Suppressor macrophage treated with lipopolysaccharide for 1 hour (primary cell): ENCODE measurements at places on chromosomes 12 and 14.

DNA sequence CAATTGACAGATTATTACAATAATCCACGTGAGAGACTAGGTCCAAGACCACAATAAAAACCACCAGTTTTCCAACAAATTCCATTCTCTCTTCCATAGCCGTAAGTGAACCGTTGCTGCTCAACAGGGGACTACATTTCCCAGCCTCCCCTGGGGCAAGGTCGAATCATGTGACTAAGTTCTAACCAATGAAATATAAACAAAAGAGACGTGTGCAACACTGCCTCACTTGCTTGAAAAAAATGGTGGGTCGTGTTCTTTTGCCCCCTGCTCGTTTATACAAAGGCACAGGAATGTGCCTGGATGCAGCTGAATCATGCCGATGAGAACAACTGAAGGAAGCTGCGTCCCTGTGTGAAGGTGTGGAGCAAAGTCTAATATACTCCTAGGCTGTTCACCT is 51.1 kb downstream of the HSPB8 start:
- no peak for DNase-seq

GRCh38 chr12:120361506-120362208 is 7.3 kb downstream of the MSI1 start:
- peak; percentile 44 for DNase-seq

DNA sequence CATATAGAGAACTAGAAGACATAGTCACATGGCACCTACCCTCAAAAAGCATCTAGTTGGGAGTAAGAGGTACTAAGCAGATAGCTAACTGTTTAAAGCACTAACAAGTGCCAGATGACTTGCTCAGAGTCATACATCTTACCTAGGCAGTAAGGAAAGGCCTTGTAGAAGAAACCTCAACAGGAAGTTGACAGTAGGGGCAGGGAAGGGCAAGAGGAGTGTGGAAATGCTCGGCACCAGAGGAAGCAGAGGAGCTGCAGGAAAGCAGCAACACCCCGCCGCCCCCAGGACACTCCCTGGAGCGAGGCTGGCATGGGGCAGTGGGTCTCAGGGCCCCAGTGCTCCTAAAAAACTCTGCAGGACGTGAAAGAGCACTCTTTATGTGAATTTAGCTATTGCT is 92.9 kb downstream of the PPP2R5C start:
- DNase-seq, result peak; percentile 63

DNA sequence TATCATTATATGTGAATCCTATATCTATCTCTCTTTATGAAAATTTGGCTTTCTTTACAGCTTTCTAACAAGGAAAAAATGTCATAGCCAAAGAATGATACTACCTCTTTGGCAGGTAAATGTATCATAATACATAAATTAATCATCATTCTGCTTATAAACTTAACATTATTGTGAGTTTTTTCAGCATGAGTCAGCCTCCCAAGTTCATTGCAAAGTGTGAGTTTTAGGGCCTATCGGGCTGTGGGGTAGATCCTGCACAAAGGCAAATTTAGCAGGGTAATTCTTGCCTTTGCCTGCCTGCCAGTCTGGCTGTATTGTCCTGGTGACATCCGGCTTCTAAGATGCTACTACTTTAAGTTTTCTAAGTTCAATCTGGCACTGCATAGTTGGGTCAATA is 412.6 kb downstream of the MDGA2 start:
- no peak for DNase-seq

DNA sequence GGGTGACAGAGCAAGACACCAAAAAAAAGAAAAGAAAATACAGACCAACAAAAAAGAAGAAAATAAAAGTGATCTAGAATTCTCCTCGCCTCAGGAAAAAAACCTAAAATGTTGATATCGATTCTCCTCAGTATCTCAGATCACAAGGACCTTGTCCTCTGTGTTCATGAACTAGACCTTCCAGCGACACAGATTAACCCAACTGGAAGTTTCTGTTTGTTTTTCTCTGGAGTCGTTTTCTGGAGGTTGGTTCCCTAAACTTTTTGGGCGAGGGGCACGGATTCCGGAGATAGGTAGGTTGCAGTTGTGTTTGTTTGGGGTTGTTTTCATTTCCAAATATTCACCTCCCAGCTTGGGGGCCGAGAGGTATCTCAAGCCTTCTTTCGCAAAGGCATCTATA is 559 bp upstream of the RFC5 start:
- no peak for DNase-seq

GRCh38 chr12:117192057-117192456 is 1.8 kb upstream of the FBXO21 start:
- DNase-seq, result no peak

DNA sequence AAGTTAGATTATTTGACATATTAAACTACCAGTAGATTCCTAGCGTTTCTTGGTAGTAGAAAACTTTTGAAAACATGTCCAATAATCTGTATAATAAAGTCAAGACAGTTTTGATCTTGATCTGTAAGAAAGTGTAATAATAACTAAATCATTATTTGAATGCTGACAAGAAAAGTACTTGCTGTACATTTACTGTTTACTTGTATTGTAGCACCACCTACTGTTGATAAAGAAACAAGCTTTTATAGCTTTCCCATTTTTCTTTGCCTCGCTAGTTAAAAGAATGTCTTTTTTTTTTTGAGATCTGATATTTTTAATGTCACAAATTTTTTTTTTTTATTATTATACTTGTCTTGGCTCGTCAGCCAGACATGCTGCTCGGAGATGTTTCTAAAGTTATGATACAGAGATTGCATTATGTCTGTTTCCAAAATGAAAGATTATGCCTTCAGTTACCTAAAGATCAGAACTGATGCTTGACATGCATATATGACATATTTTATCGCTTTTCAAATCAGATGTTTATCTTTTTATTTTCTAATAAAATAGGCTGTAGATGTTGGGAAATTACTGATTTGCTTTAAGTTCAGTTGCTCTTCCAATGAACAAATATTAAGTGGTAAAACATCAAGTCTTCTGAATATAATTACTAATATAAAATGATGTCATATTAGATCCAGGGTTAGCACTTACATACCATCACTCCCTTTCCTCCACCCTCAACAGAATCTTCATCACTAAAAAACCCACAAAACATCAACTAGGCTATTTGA is 140.5 kb downstream of the AKAP6 start:
- DNase-seq, result peak; percentile 62

GRCh38 chr12:124727922-124728321 is 135.7 kb downstream of the SCARB1 start:
- no peak for DNase-seq

DNA sequence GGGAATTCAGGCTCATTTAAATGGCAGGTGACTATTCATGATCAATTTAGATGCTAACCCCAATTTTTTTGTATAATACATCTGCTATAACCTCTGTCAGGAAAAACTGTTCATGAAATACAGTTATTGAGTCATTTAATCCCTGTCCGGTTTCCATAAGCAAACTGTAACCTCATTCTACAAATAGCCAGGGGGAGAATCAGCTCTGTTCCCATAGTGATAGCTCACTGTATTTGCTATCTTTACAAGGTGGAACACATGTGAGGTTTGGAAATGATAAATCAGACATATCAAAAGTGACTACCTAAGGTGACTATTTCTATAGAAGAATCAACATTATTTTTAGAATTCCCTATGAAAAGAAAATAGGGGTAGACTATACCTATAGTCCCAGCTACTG is 38.6 kb upstream of the VPS33A start:
- no peak for DNase-seq

DNA sequence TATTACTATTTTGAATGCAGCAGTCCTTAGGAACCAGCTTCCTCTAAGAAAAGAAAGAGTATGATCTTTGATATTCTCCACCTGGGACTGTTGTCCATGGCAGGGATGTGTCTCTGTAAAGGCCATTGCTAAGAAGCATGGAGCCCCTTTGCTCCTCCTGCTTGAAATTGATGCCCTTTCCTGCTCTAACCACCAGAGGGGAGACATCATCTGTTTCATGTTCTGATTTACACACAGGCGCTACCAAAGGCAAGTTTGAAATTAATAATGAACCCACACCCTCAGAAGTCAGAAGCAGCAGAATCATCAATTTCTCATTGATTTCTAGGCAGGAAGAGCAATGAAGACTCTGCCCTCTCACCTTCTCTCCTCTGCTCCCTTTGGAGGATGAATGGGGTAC is 253.8 kb downstream of the RMST start:
- no peak for DNase-seq

DNA sequence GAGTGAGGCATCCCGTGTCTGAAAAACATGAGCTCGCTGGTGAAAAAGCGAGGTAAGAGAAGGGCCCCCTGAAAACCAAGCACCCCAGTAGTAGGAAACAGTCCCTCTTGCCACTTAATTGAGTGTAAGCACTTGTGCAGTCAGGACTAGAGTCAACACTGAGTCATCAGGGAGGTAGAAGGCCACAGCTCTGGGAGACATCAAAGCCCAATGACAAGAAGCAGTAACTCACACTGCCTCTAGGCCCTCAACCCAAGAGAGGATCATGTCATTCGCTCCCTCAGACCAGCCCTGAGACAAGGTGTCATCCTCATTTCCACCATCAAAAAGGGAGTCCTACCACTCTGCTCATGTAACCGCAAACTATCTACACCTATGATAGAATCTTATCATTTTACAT is 17.8 kb downstream of the POMT2 start:
- peak; percentile 75 for DNase-seq

- DNase-seq, result no peak
Measured at GRCh38 chr12:7114851-7115250, 5.8 kb upstream of the C1RL start.

DNA sequence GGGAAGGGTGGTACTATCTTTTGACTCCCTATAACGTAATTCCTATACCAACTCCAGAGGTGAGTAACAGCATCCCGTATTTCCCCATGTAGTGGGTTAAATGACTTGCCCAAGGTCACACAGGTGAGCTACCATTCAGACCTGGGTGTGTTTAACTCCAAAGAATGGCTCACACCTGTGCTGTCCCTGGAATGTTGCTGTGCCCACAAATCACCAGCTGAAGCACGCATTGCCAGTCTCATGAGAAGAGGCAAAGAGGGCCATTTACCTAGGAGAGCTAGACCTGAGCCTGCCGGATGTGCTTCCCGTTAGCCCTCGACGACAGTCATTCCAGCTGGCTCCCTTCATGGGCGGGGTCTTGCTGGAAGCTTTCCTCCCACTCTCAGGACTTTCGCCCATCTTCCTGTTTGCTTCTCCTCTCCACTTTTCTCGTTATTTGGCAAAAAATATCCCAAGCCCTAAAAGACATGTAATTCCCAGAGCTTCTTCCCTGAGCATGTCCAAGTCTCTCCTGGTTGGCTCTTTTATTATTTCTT is 106.6 kb upstream of the VASH1 start:
- DNase-seq, result no peak
